NCI-H774 (cell line): ENCODE measurements at places on chromosomes 2 and 18.

GRCh38 chr2:174775571-174775980 is 11.3 kb upstream of the CHRNA1 start:
- no peak for DNase-seq

DNA sequence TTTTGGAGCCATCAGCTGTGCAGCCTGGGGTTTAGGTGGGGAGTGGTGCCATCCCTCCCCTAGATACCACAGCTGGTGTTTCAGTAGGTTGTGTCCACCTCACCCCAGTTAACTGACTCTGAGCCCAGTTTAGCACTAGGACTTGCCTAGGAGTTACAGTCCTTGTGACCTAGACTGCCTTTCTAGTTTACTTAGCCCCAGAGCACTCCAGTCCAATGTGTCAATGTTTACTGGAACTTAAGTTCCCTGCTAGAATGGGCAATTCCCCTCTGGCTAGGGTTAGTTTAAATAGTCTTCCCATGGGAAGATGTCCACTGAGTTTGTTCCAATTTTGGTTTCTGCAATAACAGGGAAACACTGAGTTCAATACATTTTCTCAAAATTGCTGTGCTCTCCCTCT is 909.2 kb downstream of the CCDC85A start:
- DNase-seq = no peak

GRCh38 chr2:37307500-37307899 is 17.1 kb downstream of the PRKD3 start:
- no peak for DNase-seq

DNA sequence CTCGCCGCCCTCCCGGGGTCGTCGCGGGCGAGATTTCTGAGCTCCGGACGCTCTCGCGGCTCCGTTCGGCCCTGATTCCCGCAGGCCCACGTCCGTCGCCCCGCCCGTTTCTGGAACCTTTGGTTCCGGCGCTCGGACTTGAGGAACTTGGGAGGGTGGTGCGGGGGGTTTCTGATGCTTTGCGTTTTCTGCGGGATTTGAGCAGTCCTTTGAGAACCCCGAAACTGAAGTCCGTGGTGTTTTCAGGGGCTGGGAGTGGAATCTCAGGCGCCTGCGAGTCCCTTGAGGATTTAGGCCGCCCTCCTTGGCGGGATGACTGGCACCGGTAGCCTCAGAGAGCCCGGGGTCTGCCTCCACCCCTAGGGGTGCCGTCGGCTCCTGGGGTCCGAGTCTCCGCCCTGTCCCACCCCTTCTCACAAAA is 336 bp downstream of the THNSL2 start:
- peak; percentile 26 for DNase-seq

DNA sequence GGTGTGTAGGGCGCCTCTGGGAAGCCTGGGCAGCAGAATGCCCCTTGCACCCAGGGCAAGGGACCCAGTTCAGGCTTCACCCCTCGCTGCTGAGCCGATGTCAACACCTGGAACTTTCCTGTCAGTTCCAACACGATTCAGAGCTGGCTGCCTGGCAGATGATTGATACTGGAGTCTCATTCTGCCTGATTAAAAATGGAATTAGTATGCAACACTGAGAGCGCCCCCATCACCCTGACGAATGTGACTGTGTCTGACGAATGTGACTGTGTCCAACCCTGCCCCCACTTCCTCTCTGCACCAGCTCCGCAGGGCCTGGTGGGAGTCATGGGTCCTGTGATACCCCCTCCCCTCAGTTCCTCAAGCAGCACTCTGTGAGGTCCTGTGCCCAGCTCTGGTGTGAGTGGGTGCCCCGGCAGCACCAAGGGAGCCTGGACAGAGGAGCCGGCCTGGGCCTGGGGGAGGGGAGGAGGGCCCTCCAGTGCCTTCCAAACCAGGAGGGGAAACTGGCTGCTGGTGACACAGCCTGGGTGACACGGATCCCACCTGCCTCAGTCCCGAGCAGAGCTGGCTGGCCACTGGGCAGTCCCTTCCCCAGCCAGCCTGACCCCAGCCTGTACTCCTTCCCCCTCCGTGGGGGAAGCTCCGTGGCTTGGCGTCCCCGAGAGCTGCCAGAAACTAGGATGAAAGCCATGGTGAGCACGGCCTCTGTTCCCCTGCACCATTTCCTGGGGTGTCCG is 41.4 kb upstream of the ALPP start:
- DNase-seq = no peak

- DNase-seq = no peak
Observed at GRCh38 chr18:70553936-70554260, 265.1 kb downstream of the SOCS6 start.

DNA sequence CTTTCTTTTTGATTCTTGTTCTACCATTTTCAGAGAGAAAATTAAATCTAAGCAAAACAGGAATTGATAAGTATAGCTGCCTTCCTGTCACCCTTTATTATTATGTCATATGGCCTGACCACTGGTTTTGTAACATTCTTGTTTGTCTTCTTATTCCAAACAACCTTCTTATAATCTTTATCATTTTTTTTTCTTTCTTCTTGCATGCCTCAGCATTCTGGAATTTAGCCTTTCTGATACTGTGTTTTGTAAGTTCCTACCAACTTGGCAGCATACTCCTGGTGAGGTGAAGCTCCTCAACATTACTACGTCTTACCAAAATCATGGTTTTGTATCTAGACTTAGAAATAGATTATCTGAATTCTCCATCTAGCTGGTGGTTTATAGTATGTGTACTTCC is 199.2 kb downstream of the CAMKMT start:
- no peak for DNase-seq
